ENCODE measurements at places on chromosomes 1 and 21.

GRCh38 chr1:93905734-93906133 is 3.5 kb downstream of the GCLM start:
- H3K4me1 ChIP-seq: peaks cover 13% of the 10 kb centered on the region
- H3K27me3 ChIP-seq: no peaks in the 10 kb centered on the region
- DNase-seq: peak; percentile 66

DNA sequence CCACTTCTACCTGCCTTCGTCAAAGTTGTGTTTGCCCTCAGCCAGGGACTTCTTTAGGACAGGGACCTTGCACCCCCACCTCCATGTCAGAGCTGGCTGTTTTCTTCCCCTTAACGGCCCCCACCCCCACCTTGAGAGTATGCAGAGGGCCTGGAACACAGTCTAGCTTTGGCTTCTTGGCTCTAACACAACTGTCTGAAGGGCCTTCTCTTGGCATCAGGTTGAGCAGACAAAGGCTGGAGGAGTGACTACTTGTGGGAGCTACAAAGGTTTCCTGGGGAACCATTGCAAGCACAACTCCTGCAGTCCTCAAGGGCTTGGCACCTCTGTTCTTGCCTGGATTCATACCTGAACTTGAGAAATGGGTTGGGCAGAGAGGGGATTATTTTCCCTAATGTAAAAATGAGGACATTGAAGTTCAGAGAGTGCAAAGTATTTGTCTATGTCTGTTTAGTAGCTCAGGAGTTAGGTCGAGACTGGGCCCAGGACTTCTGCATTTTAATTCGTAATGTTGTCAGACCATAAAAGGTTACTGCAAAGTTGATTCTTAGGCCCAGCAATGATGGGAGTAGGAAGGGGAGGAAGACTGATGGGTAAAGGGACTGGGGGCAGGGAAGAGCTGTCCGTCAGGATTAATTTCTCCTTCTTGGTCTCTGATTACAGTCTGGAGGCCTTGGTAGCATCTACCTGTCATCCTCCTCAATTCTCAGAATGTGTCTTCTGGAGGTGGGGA is 2.6 kb downstream of the CYP4B1 start:
- no peak for DNase-seq
- H3K4me1 ChIP-seq: no peaks in the 10 kb centered on the region
- H3K36me3 ChIP-seq: no peaks in the 10 kb centered on the region
- no peak overlapping the region for H3K4me3 ChIP-seq
- no peak overlapping the region for H3K27ac ChIP-seq
- no peaks in the 10 kb centered on the region for H3K27me3 ChIP-seq

- no peaks in the 10 kb centered on the region for H3K27me3 ChIP-seq
- peak; percentile 84 for DNase-seq
- no peak overlapping the region for H3K4me3 ChIP-seq
- no peaks in the 10 kb centered on the region for H3K4me1 ChIP-seq
- no peak overlapping the region for H3K27ac ChIP-seq
These were observed 39.0 kb downstream of the TTLL7 start for GRCh38 chr1:83959824-83960498.

- no peak overlapping the region for H3K27ac ChIP-seq
- DNase-seq: no peak
- peaks cover 3% of the 10 kb centered on the region for H3K36me3 ChIP-seq
These were observed 11.8 kb downstream of the SYTL1 start for GRCh38 chr1:27353629-27354028.

DNA sequence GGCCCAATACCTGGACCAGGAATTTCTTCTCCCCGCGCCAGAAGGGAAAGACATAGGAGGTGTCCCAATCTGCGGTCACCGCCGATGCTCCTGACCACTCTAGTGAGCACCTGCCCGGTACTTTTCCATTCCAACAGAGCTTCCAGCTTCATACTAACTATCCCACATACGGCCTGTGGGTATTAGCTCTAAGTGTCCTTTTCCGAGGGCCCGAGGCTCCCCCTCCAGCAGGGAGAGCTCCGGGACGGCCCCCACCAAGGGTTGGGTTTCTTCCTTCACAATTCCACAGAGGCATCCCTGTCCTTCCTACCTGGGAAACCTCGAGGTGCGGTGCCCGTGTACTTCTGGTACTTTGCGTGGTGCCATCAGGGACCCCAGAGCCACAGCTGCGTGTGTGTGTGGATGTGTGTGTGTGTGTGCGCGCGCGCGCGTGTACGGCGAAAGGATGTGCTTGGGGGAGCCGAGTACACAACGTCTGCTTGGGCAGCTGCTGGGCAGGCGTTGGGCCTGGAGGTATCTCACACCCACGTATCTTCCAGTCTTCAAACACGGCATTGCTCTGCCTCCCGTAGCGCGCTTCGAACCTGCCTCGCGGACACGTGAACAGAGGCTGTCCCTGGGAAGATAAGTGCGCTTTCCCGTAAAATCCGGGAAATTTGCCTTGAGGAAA is 2.4 kb upstream of the SIM2 start:
- H3K4me3 ChIP-seq: no peak overlapping the region
- H3K4me1 ChIP-seq: peaks cover 9% of the 10 kb centered on the region
- H3K27ac ChIP-seq: no peak overlapping the region

GRCh38 chr21:25733859-25734653 is 648 bp downstream of the ATP5PF start:
- H3K27me3 ChIP-seq: no peaks in the 10 kb centered on the region
- peaks cover 10% of the 10 kb centered on the region for H3K4me1 ChIP-seq
- peak overlapping the region; percentile 100 for H3K27ac ChIP-seq
- H3K4me3 ChIP-seq: peak overlapping the region; percentile 99
- peak; percentile 36 for DNase-seq
- peaks cover 11% of the 10 kb centered on the region for H3K36me3 ChIP-seq
